ENCODE measurements at places on chromosomes 11 and 22.

- DNase-seq = no peak
These were observed 116.6 kb upstream of the TOP3B start for GRCh38 chr22:22099194-22099486.

GRCh38 chr22:23579280-23579679, 810 bp downstream of the IGLL1 start:
- no peak for DNase-seq

- DNase-seq = no peak
These were observed 16.3 kb downstream of the DGKZ start for GRCh38 chr11:46363455-46364005.

DNA sequence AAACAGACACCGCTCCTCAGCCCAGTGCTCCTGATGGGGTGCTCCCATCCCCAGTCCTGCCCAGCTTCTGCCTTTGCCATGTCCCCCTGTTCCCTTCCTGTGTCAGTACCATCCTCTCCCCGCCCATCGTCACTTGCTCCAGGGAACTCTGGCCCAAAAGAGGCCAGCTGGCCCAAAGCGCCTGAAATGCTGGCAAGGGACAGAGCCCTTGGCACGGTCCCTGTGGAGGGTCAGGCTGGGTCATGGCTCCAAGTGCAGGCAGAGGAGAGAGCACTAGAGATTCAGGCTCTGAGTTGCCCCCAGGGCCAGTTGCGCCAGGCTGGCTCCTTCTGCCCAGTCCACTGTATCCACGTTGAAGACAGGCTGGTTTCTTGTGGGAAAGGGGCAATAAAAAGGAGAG, 8.4 kb upstream of the HDHD5 start:
- no peak for DNase-seq

- DNase-seq = peak; percentile 66
These were observed 79.0 kb downstream of the AASDHPPT start for GRCh38 chr11:106156290-106156937.

DNA sequence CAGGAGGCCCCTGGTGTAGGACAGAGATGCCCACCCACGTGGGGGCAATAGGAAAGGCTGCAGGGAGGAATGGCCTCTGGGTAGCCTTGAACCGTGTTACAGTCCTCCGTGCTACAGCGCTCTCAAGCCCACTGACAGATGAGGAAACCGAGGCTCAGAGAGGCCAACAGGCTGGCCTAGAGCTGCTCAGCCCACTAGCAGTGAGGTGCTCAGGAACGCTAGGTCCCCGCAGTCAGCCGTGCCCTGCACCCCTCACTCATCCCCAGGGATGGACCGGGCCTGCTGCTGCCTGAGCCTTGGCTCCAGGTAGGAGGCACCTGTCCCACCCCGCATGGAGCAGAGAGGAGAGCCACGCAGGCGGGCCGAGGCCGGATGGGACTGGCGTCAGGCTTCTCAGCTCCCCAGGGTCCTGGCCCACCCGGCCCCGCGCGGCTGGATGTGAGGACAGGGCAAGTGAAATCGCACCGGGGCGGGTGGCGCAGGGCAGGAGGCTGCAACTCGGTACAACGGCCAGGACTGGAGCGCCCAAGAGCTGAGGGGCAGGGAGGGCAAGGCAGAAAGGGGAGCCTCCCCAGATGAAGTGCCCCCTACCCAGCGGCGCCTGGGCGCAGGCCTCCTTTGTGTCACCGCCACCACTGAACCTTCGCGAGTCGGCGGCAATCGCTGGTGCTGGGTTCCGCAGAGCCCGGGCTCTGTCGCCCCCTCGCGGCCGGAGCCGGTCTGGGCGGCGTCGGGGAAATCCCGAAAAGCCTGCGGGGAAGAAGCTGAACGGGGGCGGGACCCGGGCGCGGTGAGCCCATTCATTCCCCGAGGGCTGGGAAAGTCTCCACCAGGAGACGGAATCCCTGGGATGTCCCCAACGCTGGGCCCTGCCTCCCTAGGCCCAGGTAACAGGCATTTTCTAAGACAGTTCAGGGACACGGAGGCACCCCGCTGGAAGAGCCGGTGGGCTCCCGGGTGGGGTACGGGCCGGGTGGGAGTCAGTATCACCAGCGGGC, 8.4 kb upstream of the SLC2A11 start:
- DNase-seq = no peak

DNA sequence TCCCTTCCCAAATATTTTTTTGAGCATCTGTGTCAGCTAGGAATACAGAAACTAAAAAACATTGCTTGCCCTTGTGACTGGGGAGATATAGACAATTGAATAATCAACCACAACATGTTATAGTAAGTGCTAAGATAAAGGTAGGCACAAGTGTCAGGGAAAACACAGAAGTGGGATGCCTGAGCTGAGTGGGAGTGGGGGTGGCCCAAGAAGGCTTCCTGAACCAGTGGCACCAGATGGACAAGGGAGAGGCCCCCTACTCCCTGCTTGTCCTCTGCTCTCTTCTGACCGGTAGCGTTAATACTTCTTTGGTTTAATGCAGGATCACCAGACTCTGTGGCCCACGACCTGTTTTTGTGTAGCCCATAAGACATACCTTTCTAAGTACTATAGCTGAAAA, 48.8 kb downstream of the PACS1 start:
- DNase-seq = no peak

DNA sequence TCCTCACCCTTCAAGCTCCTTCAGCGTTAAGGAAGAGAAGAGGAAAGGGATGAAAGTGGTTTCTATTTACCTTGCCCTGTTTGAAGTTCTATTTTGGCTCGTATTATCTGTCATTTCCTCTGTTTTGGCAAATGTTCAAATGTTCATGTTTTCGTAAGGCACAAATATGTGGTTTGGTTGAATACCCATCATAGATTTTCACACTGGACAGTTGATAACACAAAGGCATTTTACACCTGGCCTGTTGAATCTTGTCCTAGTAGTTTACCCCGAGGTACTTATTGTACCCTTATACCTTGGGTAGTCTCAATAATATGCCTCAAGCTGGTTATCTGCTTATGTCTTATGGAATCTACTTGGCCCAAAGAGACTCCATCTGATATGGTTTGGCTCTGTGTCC, 706.9 kb downstream of the METTL15 start:
- no peak for DNase-seq

DNA sequence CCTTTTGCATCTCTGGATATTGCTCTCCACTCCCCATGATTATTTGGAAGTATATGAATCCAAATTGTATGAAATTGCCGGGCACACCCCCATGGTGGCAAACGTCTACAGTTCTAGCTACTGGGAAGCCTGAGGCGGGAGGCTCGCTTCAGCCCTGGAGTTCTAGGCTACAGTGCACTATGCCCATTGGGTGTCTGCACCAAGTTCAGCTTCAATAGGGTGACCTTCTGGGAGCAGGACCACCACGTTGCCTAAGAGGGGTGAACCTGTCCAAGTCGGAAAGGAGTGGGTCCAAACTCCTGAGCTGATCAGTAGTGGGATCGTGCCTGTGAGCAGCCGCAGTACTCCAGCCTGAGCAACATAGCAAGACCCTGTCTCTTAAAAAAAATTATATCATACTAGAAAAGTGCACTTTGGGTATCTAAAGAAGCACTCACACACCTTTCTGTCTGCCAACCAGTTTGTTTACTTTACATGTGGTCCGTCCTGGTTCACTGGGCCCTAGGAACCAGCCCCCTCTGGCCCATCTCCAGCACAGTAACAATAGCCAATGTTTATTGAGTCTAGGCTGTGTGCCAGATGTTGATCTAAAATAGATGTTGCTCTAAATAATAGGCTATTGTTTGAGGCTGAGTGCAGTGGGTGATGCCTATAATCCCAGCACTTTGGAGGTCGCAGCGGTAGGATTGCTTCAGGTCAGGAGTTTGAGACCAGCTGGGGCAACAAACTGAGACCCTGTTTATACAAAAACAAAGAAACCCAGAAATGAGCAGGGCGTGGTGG, 16.4 kb upstream of the KAT5 start:
- DNase-seq = no peak

DNA sequence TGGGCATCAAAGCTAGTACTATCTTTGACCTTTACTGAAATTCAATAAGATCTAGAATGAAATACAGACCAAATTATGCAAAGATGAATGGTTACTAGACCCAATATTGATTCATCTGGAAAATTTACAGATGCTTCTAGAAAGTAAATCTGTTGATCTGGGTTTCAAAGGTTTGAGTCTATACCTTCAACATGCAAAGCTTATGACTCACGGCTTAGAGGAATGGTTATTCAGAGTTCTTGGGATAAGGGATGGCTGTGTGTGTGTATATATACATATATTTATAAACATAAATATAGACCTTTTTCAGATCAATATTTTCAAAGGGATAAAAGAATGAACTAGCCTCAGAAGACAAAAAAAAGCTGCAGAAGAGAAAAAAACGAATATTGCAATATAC, 1.3 kb downstream of the SPTY2D1 start:
- DNase-seq = no peak

- DNase-seq = no peak
These were observed 39.4 kb downstream of the GNB1L start for GRCh38 chr22:19815093-19815822.

- DNase-seq = peak; percentile 40
These were observed 66.3 kb downstream of the PAK1 start for GRCh38 chr11:77407613-77408012.

DNA sequence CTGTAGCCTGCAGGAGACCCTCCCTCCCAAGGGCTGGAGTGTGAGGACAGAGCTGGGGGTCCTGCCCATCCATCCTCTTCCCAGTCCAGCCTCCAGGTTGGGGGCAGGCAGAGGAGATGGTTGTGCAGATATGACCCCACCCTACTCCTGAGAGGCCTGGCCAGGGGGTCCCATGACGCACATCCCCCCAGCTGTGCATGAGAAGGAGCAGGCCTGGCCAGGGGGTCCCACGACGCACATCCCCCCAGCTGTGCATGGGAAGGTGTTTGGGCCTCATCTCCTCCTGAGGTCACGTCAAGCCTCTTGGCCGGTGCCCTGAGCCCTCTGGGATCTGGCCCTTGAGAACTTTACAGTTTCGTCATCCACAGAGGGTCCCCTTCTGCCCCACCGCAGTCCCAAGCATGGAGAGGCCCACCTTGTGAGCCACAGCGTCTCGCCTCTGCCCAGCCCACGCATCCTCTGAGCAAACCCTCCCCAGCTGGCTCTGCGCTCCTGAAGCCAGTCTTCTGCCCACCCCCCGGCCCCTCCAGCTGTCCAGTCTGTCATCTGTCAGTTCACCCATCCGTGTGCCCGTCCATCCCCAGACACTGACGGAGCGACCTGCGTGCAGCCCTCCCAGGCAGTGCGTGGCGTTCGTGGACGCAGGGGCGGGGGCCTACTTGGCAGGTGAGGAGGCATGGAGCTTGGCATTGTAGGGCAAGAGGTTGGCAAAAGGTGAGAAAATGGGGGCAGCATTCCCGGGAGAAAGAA, 2.3 kb downstream of the ANO9 start:
- DNase-seq = no peak

DNA sequence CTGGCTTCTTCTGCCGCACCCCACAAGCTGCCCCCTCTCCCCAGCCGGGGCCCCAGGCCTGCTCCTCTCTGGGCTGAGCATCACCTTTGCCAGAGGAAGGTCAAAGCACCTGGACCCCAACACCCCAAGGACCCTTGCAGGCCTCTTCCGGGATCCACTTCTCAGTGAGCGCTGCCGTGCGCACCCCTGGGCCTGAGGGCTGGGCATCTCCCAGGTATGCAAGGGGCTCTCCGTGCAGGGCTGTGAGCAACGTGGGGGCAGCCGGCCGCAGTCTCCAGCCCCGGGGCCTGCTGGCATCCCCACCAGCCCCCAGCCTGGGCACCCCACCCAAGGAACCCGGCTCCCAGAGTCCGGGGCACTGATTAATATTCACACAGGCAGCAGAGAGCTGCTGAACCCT, 64.0 kb downstream of the BRD1 start:
- no peak for DNase-seq

GRCh38 chr22:45036154-45036553, 26.3 kb upstream of the PHF21B start:
- no peak for DNase-seq

DNA sequence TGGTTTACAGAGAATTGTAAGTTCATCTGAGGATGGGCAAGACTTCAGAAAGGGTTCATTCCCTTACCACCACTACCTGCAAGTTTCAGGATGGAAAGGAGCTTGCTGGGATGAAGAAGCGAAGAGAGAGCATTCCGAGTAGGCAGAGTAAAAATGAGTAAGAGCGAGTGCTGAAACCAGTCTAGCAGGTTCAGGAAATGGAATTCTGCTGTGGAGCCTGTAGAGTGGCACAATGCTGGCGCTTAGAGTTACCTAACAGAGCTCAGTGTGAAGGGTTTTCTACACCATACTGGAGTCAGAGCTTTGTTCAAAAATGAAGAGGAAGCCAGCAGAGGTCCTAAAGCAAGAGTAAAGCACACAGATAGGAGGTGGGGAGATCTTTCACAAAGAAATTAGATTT, 179.2 kb upstream of the ZC3H12C start:
- DNase-seq = no peak

GRCh38 chr11:9170450-9170849, 79.1 kb upstream of the SCUBE2 start:
- DNase-seq = no peak

GRCh38 chr11:112593440-112593839, 332.8 kb upstream of the PLET1 start:
- DNase-seq = no peak

DNA sequence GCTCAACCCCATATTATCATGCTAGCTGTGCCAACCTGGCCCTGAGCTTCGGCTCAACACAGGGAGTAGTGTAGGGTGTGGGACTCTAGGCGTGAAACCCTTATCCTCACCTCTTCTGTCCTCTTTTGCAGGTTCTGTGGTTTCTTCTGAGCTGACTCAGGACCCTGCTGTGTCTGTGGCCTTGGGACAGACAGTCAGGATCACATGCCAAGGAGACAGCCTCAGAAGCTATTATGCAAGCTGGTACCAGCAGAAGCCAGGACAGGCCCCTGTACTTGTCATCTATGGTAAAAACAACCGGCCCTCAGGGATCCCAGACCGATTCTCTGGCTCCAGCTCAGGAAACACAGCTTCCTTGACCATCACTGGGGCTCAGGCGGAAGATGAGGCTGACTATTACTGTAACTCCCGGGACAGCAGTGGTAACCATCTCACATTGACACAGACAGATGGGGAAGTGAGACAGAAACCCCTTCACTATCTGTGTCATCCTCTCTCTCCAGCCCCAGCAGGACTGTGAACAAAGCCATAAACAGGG, 76.4 kb downstream of the GGTLC2 start:
- no peak for DNase-seq

GRCh38 chr22:47354668-47355387, 592.4 kb downstream of the TBC1D22A start:
- DNase-seq = no peak

GRCh38 chr11:127890030-127890615, 697.2 kb downstream of the ETS1 start:
- DNase-seq = no peak

All from AG09309 (cell line).